ENCODE measurements at places on chromosomes 5 and 9. TPM values are rescaled to one million over a fixed set of nuclear protein-coding genes. Genes with fewer than 3 reads are reported as not detected.

FAXDC2 gene
- 20.8 TPM for total RNA-seq

FBXW2 gene
- total RNA-seq = 25.6 TPM

OCLN gene
- total RNA-seq = 0.64 TPM

LCN2 gene
- total RNA-seq = not detected

WASHC1 gene
- 2.7 TPM for total RNA-seq

SKP1 gene
- 277 TPM for total RNA-seq

LCN10 gene
- total RNA-seq = not detected

SLC6A18 gene
- total RNA-seq = not detected

SLC45A2 gene
- not detected for total RNA-seq

ODF2 gene
- total RNA-seq = 23.3 TPM

LRRC19 gene
- not detected for total RNA-seq

ACO1 gene
- total RNA-seq = 75.0 TPM

CACFD1 gene
- 7.1 TPM for total RNA-seq

KIAA1191 gene
- total RNA-seq = 52.2 TPM

FLT4 gene
- total RNA-seq = 2.8 TPM

C5orf58 gene
- total RNA-seq = not detected

MEGF9 gene
- total RNA-seq = 9.8 TPM

TMEM171 gene
- total RNA-seq = 0.19 TPM

BTNL3 gene
- not detected for total RNA-seq

IL4 gene
- not detected for total RNA-seq

ADCY2 gene
- not detected for total RNA-seq

FCHSD1 gene
- total RNA-seq = 6.5 TPM

OR1L6 gene
- total RNA-seq = not detected

PFN3 gene
- not detected for total RNA-seq

KLF9 gene
- 65.2 TPM for total RNA-seq

SYK gene
- total RNA-seq = not detected

BHMT2 gene
- total RNA-seq = 3.2 TPM

FXN gene
- total RNA-seq = 9.9 TPM

IL3 gene
- not detected for total RNA-seq

C6 gene
- 20.7 TPM for total RNA-seq

LHX2 gene
- 0.56 TPM for total RNA-seq

SLC25A2 gene
- not detected for total RNA-seq

PRUNE2 gene
- 12.7 TPM for total RNA-seq

MVB12B gene
- 2.3 TPM for total RNA-seq

SCGB3A2 gene
- not detected for total RNA-seq

SMU1 gene
- total RNA-seq = 11.1 TPM

GMCL2 gene
- total RNA-seq = not detected

HNRNPA0 gene
- total RNA-seq = 14.2 TPM

ANGPTL2 gene
- 157 TPM for total RNA-seq

INSL4 gene
- total RNA-seq = not detected

CD14 gene
- 1.3 TPM for total RNA-seq
